Adipose tissue (tissue), 3 donors: ENCODE measurements at places on chromosomes 2 and 18. TPM values are rescaled to one million over a fixed set of nuclear protein-coding genes. Genes with fewer than 3 reads are reported as not detected.

Gene IWS1
- 30.4 TPM for polyA plus RNA-seq

Gene CHRND
- polyA plus RNA-seq = 0.03 TPM

Gene KCNK3
- polyA plus RNA-seq = 2.8 TPM

Gene D2HGDH
- polyA plus RNA-seq = 29.7 TPM

Gene SMYD1
- polyA plus RNA-seq = 0.11 TPM
